ENCODE measurements at places on chromosomes 6 and 20.
A peak's percentile ranks its signal among the peaks of the same experiment; 100 is the strongest.

GRCh38 chr20:51447097-51447764 lies 95.3 kb downstream of the NFATC2 start:
- DNase-seq = no peak

GRCh38 chr6:32107406-32107805 lies 1.7 kb downstream of the TNXB start:
- DNase-seq = no peak

- no peak for DNase-seq
Measured at GRCh38 chr20:44395461-44396340, 40.2 kb downstream of the HNF4A start.

DNA sequence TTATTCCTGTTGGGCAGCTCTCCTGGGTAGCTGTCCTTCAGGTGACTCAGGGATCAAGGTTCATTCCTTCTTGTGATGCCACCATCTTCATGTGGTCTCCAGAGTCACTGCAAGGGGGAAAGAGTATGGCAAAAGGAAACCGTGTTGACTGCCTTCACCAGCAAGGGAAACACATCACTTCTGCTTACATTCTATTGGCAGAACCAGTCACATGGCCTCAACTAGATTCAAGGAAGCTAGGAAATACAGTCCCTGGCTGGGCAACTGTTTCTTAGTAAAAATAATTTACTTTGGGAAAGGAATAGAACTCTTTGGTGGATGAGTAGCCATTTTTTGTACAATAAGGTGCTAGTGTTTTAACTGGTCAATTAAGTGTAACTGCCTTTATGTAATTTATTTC lies 5.3 kb downstream of the ANKRD6 start:
- no peak for DNase-seq

DNA sequence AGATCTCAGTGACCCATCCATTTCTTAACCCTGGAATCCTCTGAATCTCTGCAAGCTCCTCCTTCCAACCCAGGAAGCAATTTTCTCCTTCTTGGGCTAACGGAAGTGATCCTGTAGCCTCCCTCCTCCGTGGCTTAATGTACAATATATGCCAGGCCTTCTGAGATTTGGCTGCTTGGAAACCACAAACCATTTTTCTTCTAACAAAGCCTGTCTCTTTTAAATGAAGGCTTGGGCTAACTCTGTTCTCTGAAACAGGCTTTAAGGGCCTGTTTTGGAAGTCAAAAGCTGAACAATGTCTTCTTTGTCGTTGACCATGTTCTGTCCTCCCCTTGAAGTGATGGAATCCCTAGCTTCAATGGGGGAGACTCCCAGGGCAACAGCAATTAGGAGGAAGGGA lies 14.9 kb downstream of the FYN start:
- no peak for DNase-seq

GRCh38 chr20:49843770-49844380 lies 31.2 kb downstream of the SLC9A8 start:
- no peak for DNase-seq

GRCh38 chr6:10201606-10202510 lies 213.0 kb downstream of the TFAP2A start:
- no peak for DNase-seq

- DNase-seq = peak; percentile 30
Measured at GRCh38 chr6:138371720-138372119, 6.0 kb upstream of the SMIM28 start.

DNA sequence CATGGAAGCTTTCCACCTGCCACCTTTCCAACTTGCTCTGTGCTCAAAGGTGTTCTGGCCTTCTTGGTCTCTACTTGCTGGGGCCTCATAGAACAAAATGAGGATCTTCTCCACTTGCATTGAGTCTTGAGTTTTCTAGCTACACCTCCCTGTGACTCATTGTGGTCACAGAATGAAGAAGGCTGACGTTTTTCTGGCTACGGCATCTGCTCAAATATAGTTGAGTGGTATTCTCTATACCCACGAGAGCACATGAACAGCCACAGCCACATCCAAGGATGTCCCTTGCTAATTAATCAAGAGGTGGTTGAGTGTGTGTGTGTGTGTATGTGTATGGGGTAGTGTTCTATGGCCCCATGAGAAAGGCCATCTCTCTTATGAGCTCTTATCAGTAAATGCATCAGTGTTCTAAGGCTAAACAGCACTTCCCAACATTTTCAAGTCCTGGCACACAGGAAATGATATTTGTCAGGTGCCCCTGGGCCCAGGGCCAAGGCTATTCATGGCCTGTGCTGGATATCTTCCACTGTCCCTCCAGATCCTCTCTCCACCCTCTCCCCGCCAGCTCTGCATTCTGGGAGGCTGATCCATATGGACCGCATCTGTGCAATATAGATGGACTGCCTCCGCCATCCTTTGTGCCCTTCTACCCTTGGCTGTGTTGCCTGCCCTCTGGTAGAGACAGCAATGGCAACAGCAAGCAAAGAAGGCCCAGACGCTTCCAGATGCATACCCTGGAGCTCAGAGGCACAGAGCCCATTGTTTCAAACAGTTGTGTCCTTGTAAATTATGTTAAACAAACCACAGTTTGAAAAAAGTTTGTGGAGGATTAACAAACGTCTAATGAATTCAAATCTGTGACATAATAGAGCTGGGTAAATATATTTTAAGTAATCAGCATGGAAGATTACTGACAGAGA lies 150.2 kb downstream of the LRFN2 start:
- no peak for DNase-seq

DNA sequence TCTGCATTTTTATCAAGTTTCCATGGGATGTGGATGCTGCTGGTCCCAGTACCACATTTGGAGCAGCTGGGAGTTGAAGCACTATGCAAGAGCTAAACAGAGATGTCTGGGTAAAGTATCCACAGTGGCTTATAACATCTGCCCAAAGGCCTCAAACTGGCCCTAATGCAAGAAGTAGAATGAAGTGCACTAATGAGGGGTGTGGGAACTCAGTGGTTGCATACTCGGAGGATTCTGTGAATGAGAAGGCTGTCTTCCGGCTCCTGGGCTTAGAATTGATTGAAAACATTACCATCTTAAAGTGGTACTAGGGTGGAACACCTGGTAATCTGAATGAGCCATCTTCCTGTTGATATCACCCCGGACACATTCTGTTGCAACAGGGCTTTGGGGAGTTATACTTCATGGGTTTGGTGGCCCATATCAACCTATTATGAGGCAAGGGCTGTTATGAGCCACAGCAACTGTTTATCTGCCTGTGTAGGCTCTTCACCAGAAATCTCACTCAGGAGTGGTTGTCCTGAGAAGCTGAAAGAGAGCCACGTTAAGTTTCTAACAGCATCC lies 54.7 kb upstream of the SNRPB2 start:
- no peak for DNase-seq

- no peak for DNase-seq
Measured at GRCh38 chr20:60171313-60171712, 213.1 kb downstream of the CDH26 start.

DNA sequence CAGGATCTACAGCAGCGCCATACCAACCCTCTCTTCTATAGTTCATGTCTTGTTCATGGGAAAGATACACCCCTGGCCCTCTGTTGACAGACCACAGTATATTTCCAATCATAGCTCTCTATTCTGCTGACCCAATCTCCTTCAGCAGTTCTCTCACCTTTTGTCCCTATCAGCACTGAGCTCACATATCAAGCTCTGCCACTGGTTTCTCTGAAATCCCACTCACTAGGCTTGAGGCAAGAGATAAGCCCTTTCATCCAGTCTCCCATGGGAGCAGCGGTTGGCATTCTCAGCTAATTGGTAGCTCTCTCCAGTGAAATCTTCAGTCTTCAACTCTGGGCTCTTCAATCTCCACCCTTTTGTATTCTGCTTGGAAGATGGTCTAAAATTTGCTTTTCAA lies 313.4 kb downstream of the GJA1 start:
- DNase-seq = no peak

DNA sequence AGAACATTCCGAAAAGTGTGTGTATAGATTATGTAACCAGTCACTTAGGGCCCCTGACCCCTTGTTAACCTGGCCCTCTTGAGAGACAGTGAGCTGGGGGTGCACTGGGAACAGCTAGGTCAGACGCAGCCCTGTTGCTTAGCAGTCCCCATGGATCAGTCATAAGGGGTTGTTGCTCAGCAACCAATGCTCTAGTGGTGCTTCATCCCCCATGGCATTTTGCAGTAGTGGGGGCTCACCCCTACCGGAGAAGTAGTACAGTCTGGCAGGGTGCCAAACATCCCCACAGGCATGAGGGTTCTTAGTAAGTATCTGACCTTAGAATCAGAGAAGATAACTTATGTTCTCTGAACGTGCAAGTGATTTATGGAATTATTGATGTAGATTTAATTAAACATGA lies 12.3 kb downstream of the PKIB start:
- DNase-seq = peak; percentile 12

GRCh38 chr6:166301611-166302529 lies 6.3 kb downstream of the PRR18 start:
- DNase-seq = no peak

DNA sequence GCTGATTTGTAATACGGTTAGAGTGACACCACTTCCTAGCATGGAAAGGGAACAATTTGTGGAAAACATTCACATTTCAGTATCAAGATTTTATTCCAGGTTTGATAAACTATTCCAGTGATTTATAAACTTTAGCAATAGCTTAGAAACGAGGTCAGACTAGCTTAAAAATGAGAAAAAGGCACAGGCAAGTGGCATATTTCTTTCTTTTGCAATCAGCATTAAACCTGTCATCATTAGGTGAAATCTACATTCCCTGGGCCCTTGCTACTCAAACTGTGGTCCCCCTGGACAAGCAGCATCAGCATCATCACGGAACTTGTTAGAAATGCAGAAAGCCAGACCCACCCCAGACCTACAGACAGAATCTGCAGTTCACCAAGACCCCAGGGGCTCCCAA lies 29.9 kb downstream of the TBC1D7 start:
- no peak for DNase-seq

DNA sequence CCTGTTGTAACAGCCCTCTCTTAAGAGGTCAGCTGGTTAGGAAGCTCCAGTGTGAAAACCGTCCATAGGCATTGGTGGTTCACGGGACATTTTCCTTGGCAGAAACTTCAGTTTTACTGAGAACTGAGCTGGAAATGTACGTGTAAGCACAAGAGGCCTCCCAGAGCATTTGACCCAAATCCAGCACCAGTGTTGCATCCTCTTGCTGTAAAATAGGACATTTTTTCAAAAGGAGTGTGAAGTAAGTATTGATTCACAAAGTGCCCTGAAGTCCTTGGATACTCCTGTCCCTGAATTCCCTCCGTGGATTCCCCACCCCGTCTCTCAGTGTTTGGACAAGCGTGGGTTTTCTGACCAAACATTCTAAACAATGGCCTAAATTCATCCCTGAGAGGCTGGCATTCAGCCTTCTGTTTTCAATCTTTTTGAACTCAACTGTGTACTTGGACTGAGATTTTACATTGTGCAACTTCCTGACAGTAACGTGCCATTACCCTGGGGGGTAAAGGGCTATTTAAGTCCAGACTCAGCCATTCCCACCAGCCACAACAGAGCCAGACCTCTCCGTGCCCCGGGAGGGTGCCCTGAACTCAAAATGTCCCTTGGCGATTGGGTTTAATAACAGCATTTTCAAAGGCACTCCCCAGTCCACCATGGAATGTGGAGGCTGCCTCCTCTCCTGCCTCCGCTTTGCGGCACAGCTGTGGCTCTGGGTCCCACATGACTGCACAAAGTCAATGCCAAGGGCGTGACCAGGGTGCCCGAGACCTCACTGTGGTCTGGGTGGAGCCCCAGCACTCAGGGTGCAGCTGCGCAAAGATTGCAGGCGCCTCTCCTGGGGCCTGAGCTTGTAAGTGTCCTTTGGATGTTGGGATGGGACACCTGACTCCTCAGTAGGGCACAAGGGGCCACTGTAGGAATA lies 92.7 kb upstream of the AFDN start:
- no peak for DNase-seq

DNA sequence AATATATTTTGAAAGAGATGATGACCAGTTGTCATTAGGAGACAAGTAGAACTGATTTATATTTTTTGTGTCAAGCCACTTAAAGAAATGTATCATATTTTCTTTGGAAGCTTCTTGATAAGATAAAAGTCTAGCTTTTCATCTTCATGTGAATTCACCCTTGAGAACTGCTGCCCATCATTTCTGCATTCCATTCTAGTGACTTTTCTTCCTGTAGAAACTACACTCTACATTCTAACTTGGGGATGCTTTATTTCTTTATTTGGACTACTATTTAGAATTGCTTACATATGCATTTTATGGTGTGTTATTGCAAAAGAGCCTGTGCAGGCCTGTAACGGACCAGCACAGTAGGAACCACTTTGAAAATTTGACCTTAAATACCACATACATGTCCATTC lies 335.0 kb upstream of the KCNQ5 start:
- DNase-seq = no peak

GRCh38 chr6:53281518-53282215 lies 67.1 kb downstream of the ELOVL5 start:
- DNase-seq = no peak

GRCh38 chr20:1998715-1999114 lies 4.9 kb upstream of the PDYN start:
- DNase-seq = no peak

- no peak for DNase-seq
Measured at GRCh38 chr6:6331393-6331792, 10.9 kb upstream of the F13A1 start.

DNA sequence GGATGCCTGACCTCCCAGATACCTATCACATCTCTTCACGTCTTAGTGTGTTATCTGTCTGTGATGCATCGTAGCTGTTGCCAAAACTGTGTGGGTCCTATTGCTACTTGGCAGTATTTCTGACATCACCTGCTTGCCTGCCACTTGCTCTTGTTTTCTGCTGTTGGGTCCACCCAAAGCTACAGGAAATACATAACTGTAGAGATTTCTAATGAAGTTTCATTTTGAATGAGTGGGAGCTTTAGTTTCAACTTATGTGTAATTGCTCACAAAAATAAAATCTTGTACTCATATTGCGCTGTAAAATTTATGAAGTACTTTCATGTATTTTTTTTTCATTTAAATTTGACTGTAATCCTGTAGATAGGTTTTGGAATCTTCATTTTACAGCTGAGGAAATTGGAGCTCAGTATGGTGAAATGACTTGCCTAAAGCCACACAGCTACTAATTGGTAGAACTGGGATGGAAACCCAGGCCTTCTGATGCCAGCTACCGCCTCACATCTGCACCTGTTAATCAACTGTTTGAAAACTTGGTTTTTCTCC lies 113.6 kb upstream of the MAN1A1 start:
- no peak for DNase-seq

DNA sequence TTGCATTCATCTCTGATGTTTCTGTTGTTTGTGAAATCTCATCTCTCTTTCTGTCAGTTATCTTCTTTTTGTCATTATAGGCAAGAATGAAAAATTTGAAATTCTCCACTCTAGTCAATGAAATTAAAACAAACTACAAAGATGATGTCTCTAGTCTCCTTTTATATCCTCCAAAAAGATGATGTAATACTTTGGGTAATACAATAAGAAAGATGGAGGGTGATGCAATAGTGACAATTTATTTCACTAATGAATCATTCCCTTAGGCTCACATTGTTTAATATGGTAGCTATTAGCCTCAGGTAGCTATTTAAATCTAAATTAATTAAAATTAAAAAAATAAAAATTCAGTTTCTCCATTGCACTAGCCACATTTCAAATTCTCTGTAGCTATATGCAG lies 145.4 kb downstream of the UST start:
- no peak for DNase-seq
